ENCODE measurements at places on chromosomes 5 and 9. TPM values are rescaled to one million over a fixed set of nuclear protein-coding genes. Genes with fewer than 3 reads are reported as not detected.

- DNase-seq = no peak
Measured at GRCh38 chr9:35366627-35367026, 123.3 kb upstream of the RUSC2 start.

- DNase-seq = no peak
Measured at GRCh38 chr5:105940181-105940580, 1730.6 kb downstream of the EFNA5 start.

DNA sequence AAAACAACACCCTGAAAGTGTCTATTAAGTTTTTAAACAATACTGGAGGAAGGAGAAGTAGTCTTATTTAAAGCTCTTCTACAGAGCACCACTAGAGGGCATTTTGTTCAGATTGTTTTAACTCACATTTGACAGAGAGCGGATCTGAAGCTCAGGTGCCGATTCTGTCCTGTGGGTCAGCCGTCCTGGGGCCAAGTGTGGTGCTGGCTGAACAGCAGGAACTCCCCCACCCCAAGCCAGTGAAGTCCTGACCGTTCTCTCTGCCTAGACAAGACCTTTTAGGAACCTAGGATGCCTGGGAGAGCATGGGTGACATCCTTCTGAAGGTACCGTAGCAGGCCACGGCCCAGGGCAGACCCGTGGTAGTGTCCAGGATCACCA lies 3.9 kb downstream of the EXOC3 start:
- DNase-seq = peak; percentile 48

- no peak for DNase-seq
Measured at GRCh38 chr5:176360894-176361436, 599 bp downstream of the KIAA1191 start.

DNA sequence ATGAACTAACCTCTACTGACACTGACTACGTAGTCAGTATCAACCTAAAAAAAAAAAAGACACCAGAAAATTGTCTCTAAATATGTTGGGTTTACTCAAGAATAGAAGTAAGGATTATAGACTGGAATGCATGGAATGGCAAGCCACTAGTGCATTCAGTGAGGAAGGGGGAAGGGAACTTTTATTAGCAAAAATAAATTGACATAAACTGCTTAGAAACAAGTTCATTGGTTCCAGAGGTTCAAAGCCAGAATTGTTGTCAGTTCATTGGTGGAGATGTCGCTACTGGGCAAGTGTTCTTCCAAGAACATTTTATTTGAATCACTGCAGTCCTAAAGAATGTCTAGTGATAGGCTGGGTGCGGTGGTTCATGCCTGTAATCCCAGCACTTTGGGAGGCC lies 26.1 kb upstream of the AOPEP start:
- DNase-seq = no peak

DNA sequence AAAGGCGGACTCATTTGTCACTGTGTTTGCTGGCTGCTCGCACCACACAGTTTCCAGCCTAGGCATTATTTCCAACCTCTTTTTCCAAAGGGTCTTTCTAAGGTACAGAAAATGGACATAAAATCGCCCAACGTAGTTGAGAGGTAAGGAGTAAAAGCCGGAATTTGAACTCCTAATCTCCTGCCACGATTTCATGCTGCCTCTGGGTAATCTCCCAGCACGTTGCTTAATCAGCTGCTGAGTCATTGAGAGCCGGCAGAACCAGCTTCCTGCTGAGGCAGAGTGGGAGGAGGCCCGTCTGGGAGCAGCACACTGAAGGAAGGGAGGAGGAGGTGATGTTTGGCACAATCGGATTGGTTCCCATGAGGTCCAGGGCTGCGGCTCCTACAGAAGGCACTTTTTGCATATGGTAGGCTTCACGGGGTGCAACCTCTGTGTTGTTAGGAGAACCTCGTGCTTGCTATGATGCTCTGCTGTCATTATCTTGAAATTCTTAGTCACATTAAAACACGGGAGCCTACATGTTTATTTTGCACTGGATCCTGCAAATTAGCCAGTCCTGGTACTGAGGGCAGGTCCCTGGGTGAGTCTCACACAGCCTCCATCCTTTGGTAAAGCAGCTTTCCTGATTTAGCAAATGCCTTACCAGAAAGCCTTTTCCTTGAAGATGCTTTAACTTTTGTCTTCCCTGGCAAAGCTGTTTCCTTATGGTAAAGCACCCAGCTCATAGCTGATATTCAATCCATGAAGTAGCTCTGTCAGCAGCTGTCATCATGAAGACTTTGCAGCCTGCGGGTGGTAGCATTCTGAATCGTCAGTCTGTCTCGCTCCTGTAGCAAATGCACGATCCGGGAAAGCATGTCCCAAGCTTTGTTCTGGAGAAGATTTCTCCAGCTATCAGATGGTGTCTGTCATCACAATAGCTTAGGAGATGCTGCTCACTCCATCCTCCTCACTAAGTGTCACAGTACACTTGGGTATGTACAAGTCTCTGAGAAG lies 191.6 kb upstream of the MSX2 start:
- peak; percentile 14 for DNase-seq

- no peak for DNase-seq
Measured at GRCh38 chr5:6578676-6579343, 54.0 kb downstream of the NSUN2 start.

DNA sequence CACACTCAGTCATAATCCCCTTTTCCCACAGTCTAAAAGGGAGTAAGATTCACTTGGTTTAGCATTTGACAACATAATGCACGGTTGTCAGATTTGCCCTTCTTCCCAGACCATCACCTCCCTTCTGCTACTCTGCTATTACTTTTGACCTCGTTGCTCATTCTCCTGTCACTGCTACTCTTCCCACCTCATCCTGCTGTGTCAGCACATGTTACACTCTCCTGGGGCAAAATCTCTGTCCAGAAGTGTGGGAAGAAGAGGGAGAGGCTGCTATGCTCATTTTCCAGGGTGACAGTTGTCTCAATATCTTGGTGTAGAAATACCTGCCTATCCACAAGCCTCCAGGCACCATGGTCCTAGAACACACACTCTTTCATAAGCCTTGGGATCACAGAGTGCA lies 449.9 kb upstream of the PIK3R1 start:
- no peak for DNase-seq

- no peak for DNase-seq
Measured at GRCh38 chr5:78007233-78007632, 231.1 kb upstream of the TBCA start.

GRCh38 chr5:128559300-128560297 lies 21.6 kb upstream of the FBN2 start:
- no peak for DNase-seq

GRCh38 chr9:134855231-134855899 lies 25.2 kb upstream of the FCN2 start:
- DNase-seq = no peak

GRCh38 chr5:81717226-81717625 lies 33.7 kb downstream of the SSBP2 start:
- no peak for DNase-seq

DNA sequence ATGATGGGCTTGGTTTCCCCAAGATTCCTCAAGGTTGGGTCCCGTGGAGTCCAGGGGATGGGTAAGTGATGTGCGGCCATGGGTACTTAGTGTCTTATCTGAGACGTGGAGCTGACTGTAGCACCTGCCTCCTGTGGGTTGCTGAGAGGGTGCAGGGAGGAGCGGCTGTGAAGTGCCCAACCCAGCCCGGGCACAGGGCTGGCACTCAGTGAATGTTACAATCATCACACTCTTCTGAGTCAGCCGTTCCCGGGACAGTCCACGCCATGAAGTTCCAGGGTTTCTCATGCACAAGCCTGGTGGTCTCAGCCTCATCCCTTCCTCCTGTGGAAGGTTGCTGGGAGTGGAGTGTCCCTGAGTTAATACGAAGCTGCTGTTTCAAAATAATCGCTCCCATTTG lies 29.1 kb downstream of the NTNG2 start:
- no peak for DNase-seq

GRCh38 chr5:122940890-122941289 lies 95.5 kb downstream of the SNX24 start:
- DNase-seq = no peak

DNA sequence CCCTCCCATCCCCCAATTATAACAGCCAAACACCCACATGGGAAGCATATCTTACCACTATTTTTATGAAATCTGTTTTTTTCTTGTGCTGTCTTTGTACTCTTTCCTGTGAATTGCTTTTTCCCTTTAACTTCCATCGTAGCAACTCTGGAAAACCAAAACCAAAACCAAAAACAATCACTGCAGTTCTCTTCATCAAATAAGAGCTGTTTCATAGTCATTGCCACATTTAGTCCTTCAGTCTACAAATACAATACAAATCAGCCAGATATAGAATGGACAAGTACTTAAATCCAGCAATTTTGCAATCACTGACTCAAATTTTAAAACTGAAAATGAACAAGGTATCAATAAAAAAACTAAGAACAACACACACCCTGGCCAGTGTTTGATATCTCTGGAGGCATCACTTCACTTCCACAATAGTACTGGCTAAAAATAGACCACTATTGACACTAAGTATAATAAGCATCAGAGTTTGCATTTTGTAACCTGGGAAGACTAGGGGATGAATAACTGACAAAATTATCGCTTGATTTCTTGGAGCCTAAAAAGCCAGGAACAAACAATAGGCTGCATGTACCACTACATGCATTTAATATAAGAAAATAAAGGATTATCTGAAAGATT lies 5.4 kb downstream of the PUM3 start:
- DNase-seq = no peak

DNA sequence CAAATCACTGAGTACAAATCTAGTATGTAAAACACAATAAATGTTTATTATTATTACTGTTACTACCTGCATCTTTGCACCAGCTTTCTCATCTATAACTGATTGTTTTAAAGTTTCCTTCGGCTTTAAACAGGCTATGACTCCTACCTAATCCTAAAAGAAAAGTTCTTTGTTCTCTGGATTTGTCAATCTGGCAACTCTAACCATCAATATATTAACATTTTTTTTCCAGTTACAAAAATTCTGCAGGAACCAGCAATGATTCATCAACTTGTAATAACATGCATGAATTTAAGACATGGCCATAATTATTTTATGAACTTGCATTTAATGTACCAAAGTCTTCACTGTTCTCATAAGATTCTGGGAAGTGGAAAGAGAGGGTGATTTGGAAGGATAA lies 228.5 kb downstream of the PIK3R1 start:
- DNase-seq = no peak

GRCh38 chr9:95025213-95026147 lies 292.0 kb downstream of the FANCC start:
- peak; percentile 60 for DNase-seq

DNA sequence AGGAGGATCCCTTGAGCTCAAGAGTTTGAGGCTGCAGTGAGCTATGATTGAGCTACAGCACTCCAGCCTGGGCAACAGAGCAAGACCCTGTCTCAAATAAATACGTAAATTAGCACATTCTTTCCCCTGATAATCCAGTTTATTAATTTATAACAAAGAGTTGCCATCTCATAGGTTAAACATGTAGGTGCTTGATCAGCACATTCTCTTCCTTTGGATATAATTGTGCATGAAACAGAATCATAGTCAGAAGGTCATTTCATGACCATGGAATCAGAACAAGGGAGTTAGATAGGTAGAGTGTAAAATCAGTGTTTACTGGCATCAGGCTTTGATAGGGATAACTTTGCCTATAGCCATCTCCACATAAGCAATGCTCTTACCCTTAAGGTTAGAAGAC lies 43.0 kb upstream of the KIAA1958 start:
- no peak for DNase-seq

DNA sequence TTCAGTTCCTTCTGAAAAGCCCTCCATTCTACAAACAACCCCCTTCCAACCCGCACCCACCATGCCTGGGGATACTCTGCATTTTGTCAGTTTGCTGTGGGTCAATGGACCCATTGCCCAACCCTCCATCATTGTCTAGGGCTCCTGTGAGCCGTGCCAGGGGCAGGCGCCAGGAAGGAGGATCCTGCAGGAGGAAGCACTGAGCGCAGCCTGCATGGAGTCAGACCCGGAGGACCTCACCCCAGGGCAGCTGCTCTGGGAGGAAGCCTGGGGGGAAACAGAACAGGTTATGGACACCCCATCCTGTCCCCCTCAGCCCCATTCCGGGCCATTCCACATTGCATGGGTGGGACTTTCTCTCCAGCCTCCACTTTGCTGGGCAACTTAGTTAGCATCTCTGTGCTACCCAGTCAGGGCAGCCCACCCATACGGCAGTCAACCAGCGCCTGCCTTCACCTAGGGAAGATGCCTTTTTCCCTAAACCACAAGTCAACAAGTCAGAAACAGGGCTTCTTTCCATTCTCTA lies 48.6 kb upstream of the VDAC1 start:
- DNase-seq = no peak

The RALGDS gene
- total RNA-seq = 25.4 TPM

The NKD2 gene
- 0.76 TPM for total RNA-seq

The PCDHB2 gene
- 0.39 TPM for total RNA-seq

The PCDHA13 gene
- under 0.01 TPM for total RNA-seq

All from dermis microvascular lymphatic vessel endothelial cell (primary cell).